ENCODE measurements at places on chromosomes 1 and 21.

- DNase-seq = peak; percentile 29
These were observed 120.3 kb upstream of the COL6A1 start for GRCh38 chr21:45861156-45861870.

- DNase-seq = no peak
These were observed 455.2 kb downstream of the PLA2G4A start for GRCh38 chr1:187283984-187284383.

DNA sequence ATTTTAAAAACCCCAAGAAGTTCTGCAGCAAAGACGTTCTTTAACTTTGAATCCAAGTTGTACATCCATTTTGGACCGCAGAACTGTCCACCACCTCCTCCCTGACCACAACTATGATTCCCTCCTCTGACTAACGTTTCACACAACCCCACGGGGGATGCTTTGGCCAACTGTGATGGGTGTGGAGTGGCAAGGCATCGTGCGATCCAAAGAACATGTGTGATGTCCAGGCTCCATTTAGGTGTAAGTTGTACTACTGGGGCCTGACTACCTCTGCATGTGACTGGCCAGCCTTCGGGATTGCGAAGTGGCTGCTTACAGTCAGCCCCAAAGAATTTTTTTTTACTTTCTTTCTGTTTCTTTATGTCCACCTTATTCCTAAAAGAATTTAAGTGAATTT lies 6.7 kb downstream of the KCNJ15 start:
- no peak for DNase-seq

- DNase-seq = no peak
These were observed 309.5 kb downstream of the NPHP4 start for GRCh38 chr1:5682626-5683225.

GRCh38 chr1:228150120-228150460 lies 360 bp downstream of the GJC2 start:
- DNase-seq = no peak

DNA sequence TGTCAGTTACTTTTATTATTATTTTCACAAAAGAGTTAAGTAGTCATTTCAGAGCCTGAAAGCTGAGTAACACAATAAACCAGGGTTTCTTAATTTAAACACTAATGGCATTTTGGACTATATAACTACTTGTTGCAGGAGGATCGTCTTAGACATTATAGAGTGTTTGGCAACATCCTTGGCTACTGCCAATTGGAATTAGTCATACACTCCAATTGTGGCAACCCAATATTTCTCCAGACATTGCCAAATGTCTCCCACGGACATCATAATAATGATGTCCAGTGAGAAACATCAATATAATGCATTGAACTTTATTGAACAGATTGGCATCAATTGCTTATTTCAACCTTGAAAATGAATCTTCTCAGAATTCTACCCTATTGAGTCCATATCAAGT lies 441.9 kb upstream of the ADGRL4 start:
- no peak for DNase-seq

DNA sequence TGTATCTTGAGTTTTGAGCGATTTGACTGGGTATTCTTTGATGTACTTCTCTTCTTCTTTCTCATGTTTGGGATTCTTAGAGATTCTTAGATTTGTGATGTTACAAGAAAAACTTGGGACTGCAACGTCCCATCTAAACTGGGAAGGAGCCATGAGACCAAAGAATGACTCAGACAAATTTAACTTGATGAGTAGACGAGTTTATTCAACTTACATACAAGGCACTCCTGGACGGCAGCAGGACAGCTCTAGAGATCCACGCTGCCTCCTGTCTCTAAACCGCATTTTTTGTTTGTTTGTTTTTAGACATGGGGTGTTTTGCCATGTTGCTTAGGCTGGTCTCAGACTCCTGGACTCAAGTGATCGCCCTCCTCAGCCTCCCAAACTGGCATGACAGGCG lies 137.1 kb downstream of the PIK3R3 start:
- no peak for DNase-seq

DNA sequence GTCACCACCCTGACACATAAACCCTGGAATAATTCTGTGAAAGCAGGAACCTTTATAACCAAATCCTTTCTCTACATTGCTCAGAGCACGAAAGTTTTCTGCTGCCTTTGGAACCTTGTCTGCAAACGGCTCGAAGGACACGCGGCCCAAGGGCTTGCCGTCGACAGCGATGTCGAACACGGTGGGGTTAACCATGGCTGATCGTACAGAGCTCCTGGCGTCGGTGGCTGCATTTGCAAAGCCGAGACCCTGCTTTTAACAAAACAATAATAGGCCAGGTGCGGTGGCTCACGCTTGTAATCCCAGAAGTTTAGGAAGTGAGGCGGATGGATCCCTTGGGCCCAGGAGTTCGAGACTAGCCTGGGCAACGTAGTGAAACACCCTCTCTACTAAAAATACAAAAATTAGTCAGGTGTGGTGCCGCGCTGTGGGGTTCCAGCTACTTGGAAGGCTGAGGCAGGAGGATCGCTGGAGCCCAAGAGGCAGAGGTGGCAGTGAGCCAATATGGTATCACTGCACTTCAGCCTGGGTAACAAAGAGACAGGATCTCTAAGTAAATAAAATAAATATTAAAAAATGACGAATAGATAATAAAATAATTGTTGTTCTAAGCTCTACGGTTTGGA lies 2.2 kb upstream of the EIF2B3 start:
- DNase-seq = no peak

DNA sequence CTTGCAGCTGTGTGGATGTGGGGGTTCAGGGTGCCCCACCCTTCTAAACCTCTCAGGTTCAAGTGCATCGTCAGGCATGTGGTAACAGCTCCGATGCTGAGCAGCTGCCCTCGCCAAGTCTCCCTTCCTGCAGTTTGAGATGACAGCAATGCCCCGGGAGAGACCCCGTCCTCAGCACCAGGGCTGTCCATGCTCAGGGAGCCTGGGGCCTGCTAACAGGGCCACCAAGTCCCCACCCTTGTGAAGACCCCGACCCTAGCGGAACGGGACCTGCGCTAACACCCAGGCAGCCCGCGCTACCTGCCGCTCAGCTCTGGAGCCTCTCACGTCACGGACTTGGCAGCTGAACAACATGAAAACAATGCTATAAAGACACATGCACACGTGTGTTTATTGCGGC lies 159.2 kb upstream of the C1orf174 start:
- DNase-seq = no peak

DNA sequence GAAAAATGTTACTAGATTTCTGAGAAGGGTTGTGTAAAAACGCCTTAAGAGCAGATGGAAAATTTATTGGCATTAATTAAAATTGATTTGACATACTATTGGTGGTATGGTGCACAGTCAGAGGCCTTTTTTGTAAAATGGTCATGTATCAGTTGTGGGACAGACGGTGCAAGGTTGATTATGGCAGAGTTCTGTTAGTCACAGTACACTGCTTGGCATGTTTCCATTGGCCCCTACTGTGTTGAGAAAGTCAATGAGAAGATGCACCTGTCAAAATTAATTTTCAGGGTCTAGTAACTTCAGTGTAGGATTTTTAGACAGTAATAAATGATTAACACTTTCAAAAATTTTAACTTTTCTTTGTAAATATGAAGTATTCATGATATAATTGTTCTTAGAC lies 4.4 kb downstream of the B3GALT2 start:
- DNase-seq = no peak

DNA sequence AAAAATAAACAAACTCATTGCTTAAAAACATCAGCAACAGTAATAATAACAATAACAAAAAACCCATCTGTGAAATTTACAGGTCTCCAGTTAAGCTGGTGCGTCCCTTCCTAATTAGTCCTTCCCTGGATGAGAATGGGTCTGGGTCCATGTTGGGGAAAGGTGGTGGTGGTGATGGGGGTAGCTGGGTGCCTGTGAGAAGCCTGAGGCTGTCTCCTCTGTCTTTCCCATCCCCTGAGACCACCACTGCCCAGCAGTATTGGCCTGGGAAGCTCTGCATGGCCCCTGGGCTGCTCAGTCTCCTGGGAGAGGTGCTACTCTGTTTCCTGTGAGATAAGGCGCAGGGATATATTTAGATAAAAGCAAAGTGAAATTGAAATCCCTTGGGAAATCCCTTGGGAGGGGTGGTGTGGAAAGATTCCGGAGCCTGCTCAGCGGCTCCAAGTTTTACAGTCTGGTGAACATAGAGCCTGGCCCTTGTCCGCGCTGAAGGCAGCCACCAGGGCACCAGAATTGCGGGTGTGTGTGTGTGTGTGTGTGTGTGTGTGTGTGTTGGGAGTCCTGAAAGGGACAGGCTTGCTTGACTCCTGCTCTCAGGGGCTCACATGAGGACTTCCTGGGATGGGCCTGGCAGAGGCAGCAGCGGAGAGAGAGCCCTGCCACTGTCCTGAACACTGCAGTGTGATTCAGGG lies 150.2 kb downstream of the FOXD2 start:
- DNase-seq = peak; percentile 53

Data from endodermal cell (in vitro differentiated cells).